ENCODE measurements at places on chromosomes 4 and X. TPM values are rescaled to one million over a fixed set of nuclear protein-coding genes. Genes with fewer than 3 reads are reported as not detected.

The DCAF4L1 gene
- 0.35 TPM for total RNA-seq

The NPY2R gene
- total RNA-seq, result not detected

The PCDH10 gene
- not detected for total RNA-seq

The HSFX2 gene
- total RNA-seq, result 0.53 TPM

The TIGD4 gene
- total RNA-seq, result 0.53 TPM

The MAMLD1 gene
- total RNA-seq, result 8.1 TPM

- H3K4me1 ChIP-seq, result no peaks in the 10 kb centered on the region
- H3K4me3 ChIP-seq, result no peak overlapping the region
- no peak overlapping the region for H3K27ac ChIP-seq
Measured at GRCh38 chrX:148691456-148691855, 191.0 kb downstream of the AFF2 start.

- H3K27me3 ChIP-seq, result no peaks in the 10 kb centered on the region
- peak overlapping the region; percentile 5 for H3K27ac ChIP-seq
- H3K36me3 ChIP-seq, result peaks cover 26% of the 10 kb centered on the region
- peaks cover 10% of the 10 kb centered on the region for H3K4me1 ChIP-seq
- no peak for DNase-seq
- H3K4me3 ChIP-seq, result no peak overlapping the region
Measured at GRCh38 chr4:38078590-38079421, 118.6 kb downstream of the PTTG2 start.

DNA sequence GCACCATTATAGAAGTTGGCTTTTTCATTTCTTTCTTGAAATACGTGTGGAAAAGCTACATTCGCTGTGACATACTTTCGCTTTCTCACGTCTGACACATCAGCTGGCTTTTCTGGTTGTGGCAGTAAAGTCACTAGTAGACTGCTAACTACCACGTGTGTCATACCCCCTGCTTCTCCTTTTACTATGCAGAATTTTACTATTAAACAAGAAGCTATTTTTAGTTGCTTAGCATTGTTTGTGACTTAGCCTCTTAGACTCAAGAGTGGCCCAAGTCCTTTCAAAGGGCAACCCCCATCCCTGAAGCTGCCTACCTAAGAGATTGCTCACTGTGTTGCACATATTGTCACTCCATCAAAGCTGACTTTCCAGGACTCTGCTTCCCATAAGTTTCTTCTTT, 2.1 kb upstream of the IL2 start:
- H3K4me1 ChIP-seq, result peaks cover 42% of the 10 kb centered on the region
- peak overlapping the region; percentile 75 for H3K27ac ChIP-seq
- H3K4me3 ChIP-seq, result peak overlapping the region; percentile 74
- DNase-seq, result peak; percentile 74

DNA sequence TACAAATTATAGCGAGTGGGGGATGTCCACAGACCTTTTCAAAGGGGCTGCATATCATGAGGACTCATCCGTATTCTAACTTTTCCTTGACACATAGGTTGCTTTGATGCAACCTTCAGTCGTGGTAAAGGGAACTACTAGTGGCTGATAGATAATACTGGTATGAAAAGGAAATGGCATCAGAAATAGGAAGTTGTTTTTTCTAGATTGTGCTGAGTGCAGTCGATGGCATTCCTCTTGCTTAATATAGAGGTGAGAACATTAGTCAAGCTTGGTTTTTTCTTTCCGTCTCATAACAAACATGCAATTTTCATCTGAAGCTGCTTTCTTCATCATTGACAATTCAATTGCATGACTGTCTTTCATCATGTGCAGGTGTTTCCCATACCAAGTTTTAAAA, 16.6 kb downstream of the ENPEP start:
- no peaks in the 10 kb centered on the region for H3K36me3 ChIP-seq
- H3K27me3 ChIP-seq, result peaks cover 32% of the 10 kb centered on the region
- no peak for DNase-seq
- no peak overlapping the region for H3K27ac ChIP-seq
- H3K4me1 ChIP-seq, result no peaks in the 10 kb centered on the region

- peaks cover 39% of the 10 kb centered on the region for H3K36me3 ChIP-seq
- peaks cover 25% of the 10 kb centered on the region for H3K4me1 ChIP-seq
- no peak overlapping the region for H3K27ac ChIP-seq
- no peak overlapping the region for H3K4me3 ChIP-seq
- DNase-seq, result no peak
Measured at GRCh38 chr4:102552781-102553180, 51.6 kb downstream of the NFKB1 start.

GRCh38 chrX:149374751-149375150, 130.4 kb downstream of the IDS start:
- no peak for DNase-seq

DNA sequence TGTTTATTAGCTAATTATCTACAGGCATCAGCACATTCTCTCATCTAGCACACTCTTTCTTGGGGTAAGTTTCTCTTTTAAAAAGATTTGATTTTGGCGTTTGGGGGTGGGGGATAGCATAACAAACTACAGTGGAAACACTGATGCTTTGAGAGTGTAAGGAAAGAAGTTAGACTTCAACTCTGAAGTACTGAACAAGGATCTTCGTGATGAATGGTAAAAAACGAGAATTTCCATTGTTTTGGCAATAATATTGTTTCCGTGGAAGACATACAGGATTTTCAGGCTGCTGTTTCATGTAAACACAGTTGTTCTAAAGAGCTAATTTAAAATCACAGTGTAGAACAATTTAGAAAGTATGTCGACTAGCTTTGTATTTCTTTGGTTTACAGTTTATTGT, 451 bp downstream of the LPAR4 start:
- no peaks in the 10 kb centered on the region for H3K4me1 ChIP-seq
- no peak overlapping the region for H3K4me3 ChIP-seq
- DNase-seq, result no peak
- H3K27ac ChIP-seq, result no peak overlapping the region

DNA sequence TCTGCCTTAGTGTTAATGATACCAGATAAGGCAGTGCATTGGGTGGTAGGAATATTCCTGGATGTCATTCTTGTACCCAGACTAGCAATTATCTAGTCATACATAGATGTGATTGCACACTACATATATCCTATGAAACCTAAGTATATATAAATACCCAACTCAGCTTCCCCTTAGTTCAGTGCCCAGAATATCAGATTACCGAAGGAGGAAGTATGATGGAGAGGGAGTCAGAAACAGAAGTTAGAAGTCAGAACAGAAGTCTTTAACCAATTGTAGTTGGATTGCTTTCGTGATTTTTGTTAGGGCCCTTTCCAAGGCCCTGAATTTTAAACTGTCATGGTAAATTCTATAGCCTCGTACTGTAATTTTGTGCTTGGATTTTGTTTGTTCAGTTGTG, 42.9 kb downstream of the MOB1B start:
- H3K4me1 ChIP-seq, result peaks cover 2% of the 10 kb centered on the region
- no peak overlapping the region for H3K27ac ChIP-seq
- no peak overlapping the region for H3K4me3 ChIP-seq
- H3K36me3 ChIP-seq, result peaks cover 4% of the 10 kb centered on the region
- no peak for DNase-seq
- no peaks in the 10 kb centered on the region for H3K27me3 ChIP-seq

- H3K27ac ChIP-seq, result peak overlapping the region; percentile 96
- H3K4me1 ChIP-seq, result peaks cover 22% of the 10 kb centered on the region
- H3K36me3 ChIP-seq, result peaks cover 19% of the 10 kb centered on the region
- H3K27me3 ChIP-seq, result no peaks in the 10 kb centered on the region
Measured at GRCh38 chrX:53685711-53686110, 808 bp downstream of the HUWE1 start.

GRCh38 chr4:85776579-85776978, 301.6 kb downstream of the ARHGAP24 start:
- H3K27ac ChIP-seq, result no peak overlapping the region
- DNase-seq, result no peak
- H3K27me3 ChIP-seq, result no peaks in the 10 kb centered on the region
- no peak overlapping the region for H3K4me3 ChIP-seq

GRCh38 chrX:123961268-123962005, at the start of gene STAG2:
Gene STAG2 (plus strand): TSS chrX:123961706. CDS start chrX:124022628, 60,922 bp downstream.
- H3K27ac ChIP-seq, result peak within 1 kb of the TSS; percentile 98
- peak within 1 kb of the TSS; percentile 88 for H3K4me3 ChIP-seq
- H3K27me3 ChIP-seq, result no peaks in the 10 kb centered on the region
- H3K4me1 ChIP-seq, result peaks cover 21% of the 10 kb centered on the region
- DNase-seq, result peak; percentile 73

DNA sequence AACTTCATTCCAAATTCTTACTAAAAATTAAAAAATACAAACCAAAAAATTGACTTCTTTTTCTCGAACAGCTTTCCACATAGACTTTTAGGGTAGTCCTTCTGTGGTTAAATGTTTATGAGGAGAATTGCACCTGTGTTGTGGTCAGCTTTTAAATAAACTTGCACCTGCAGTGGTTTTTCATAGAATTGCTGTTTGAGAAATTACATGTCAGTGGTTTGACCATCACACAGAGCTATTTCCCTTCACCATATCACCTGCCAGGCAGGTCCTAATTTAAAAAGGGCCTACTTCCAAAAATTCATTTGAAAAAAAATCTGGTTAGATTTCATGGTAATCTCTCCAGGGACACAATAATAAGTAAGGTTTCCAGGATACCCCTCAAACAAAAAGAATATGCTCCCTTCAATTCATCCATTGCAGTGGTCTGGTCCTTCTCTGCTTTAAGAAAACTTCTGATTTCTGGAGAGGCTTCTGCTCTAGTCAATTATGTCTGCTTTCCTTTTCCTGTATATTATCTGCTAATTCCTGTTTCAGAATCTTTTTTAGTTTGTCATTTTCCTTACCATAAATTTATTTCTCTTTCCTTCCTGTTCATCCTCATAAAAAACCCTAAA, 9.8 kb upstream of the UTP3 start:
- peak overlapping the region; percentile 22 for H3K4me3 ChIP-seq
- peak overlapping the region; percentile 61 for H3K27ac ChIP-seq
- peaks cover 31% of the 10 kb centered on the region for H3K4me1 ChIP-seq
- no peaks in the 10 kb centered on the region for H3K36me3 ChIP-seq

- peaks cover 7% of the 10 kb centered on the region for H3K27me3 ChIP-seq
- H3K4me3 ChIP-seq, result peak overlapping the region; percentile 81
- H3K27ac ChIP-seq, result peak overlapping the region; percentile 81
- H3K4me1 ChIP-seq, result peaks cover 14% of the 10 kb centered on the region
Measured at GRCh38 chrX:68827848-68828624, 785 bp upstream of the EFNB1 start.

DNA sequence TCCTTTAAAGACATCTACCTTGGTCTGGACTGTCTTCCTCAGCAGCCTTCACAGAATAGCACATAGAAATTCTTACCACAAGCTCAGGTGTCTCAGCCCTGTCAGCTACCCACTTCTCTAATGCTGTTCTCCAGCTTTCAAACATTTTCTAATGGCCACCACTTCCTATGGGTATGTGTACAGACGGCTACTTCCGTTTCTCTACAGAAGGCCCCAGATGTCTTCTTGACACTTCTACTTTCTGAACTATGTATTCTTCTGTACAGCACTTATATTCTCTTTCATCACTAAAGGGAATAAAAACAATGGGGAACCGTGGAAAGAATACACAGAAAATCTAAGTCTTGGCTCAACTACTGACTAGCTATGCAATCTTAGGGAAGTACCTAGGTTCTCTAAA, 13.3 kb downstream of the OPHN1 start:
- H3K4me3 ChIP-seq, result no peak overlapping the region
- H3K27me3 ChIP-seq, result peaks cover 4% of the 10 kb centered on the region
- no peak overlapping the region for H3K27ac ChIP-seq
- no peaks in the 10 kb centered on the region for H3K4me1 ChIP-seq

GRCh38 chrX:49303346-49303745, at the start of gene GAGE10:
Gene GAGE10 (plus strand): TSS chrX:49303646. CDS start chrX:49304860, 1,214 bp downstream.
- H3K27ac ChIP-seq, result no peak within 1 kb of the TSS
- H3K4me1 ChIP-seq, result no peaks in the 10 kb centered on the region
- no peak for DNase-seq
- peaks cover 14% of the 10 kb centered on the region for H3K27me3 ChIP-seq

GRCh38 chr4:145907812-145908211, 30.8 kb downstream of the ZNF827 start:
- peaks cover 5% of the 10 kb centered on the region for H3K4me1 ChIP-seq
- no peak overlapping the region for H3K4me3 ChIP-seq
- no peak overlapping the region for H3K27ac ChIP-seq
- no peak for DNase-seq

DNA sequence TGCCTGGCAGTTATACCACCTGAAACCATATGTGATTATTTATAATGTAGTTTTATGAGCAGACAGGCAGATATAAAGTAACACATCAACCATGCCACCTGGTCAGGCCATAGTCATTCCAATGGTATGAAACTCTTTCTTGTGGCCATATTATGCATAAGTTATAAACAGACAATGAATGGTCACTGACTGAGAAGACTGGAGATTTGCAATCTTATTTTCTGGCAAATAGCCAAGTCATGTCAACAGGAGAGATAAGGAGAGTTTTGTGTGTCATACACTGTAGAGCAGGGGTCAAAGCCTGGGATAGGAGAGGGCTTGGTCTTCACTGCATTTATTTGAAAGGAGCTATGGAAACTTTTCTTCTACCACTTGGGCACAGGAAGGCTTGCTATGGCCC, 29.5 kb downstream of the SORBS2 start:
- H3K4me3 ChIP-seq, result no peak overlapping the region
- DNase-seq, result no peak
- peaks cover 4% of the 10 kb centered on the region for H3K27me3 ChIP-seq
